ENCODE measurements at places on chromosomes 7 and 10.

GRCh38 chr10:19970717-19971116 is 154.5 kb downstream of the PLXDC2 start:
- DNase-seq, result no peak

DNA sequence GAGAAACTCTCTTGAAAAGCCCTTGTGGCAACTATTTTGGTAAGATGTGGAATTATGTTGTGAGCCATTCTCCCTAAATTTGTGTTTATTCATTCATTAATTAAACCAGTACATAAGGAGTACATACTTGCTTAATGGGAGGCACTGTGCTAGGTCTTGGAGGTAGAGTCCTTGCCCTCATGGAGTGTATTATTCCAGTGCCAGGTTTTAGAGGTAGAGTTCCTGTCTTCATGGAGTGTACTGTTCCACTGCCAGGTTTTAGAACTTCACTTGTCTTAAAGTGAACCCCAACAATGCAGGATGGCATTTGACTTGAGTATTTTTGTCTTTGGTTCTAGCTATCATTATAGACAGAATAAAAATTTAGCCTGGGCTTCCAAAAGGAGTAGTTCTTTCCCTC is 8.8 kb downstream of the MXI1 start:
- DNase-seq, result no peak

DNA sequence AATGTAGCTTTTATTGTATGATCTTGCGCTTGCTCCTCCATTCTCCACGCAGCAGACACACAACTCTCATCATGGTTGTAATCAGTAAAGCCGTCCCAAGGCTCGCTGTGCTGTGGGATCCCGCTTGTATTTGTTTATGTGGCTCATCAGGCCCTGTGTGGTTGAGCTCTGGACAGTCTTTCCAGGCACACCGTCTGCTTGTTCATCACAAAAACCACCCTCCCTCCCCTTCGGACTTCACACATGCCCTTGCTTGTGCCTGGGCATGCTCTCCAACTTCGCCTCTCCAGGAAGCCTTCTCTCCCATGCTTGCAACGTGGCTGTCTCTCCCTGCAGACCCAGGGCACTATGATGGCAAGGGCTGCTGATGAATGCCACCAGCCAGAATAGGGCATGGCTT is 62.4 kb downstream of the HK1 start:
- DNase-seq, result no peak

- no peak for DNase-seq
These were observed 53.9 kb upstream of the IL6 start for GRCh38 chr7:22672846-22673680.

- no peak for DNase-seq
These were observed 694.1 kb downstream of the TYW1 start for GRCh38 chr7:67690700-67691099.
